Effector memory CD8-positive, alpha-beta T cell (primary cell): ENCODE measurements at places on chromosomes 7 and 10.
A peak's percentile ranks its signal among the peaks of the same experiment; 100 is the strongest.

DNA sequence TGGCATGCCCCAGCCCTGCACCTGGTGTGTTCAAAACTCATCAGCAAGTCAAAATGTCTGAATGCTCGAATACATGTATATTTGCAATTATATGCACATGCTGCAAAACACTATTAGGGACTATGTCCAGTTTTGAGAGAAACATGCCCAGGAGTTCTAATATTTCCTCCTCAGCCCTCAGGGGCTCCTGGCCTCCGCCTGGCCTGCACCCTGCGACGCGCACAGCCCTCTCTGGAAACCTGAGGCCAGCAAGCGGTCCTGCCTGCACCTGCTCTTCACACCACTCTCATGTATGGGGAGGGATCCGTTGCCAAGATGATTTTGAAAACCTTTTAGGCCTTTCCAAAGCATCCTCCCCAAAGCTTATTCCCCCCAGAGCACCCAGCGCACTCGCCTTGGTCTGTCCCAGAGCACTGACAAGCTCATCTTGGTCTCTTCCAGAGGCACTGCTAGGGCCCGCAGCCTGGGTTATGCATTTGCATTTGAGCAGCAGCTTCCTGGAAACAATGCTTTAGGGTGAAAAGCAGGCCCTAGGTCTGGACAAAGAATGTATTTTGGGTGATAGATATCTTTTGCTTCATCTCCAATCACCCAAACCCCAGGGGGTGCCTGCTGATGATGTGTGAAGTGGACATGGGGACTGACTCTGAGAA is 22.6 kb upstream of the CNPY1 start:
- DNase-seq, result no peak

DNA sequence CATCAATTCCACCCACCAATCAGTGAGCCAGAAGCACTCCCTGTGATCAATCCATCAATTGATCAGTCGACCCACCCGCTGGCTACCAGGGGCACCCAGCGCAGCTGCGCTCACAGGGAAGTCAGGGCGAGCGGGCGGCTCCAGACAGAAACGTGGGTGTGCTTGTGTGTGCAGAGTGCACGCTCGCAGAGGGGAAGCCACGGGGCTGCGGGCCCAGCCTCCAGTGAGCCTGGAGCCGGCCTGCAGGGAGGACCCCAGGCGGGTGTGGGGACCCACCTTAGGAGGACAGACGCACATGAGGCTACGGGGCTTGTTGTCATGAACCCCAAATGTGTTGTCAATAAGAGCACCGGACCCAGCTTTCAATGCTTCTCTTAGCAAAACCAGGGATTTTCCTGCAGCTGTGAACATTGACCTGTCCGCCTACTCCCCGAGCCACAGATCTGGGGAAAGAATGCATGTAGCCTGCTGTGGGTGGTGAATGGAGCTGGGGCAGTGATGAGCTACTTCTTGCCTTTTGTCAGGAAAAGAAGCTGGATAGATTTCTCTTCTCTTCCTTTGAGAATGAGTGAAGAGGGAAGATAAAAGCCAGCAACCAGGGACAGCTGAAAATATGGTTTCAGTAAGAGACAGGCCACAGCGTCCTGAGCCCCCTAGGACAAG is 497.8 kb downstream of the DNAJB6 start:
- DNase-seq, result no peak

DNA sequence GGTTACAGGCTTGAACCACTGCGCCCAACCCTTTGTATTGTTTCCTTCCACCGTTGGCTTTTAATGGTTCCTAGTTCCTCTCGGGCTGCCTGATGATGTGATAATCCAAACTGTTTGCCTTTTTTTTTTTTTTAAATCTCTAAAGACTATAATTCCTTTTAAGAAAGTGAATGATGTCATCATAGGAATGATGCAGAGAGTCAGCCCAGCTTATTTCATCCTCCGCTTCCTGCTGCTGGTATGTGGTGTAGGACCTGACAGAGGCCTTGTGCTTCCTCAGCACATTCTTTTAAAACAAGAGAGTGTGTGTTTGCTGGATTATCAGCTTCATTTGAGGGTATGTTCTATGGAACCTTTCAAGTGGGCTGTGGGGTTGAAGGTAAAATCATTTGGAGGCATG is 241.4 kb downstream of the LRMDA start:
- DNase-seq, result no peak

DNA sequence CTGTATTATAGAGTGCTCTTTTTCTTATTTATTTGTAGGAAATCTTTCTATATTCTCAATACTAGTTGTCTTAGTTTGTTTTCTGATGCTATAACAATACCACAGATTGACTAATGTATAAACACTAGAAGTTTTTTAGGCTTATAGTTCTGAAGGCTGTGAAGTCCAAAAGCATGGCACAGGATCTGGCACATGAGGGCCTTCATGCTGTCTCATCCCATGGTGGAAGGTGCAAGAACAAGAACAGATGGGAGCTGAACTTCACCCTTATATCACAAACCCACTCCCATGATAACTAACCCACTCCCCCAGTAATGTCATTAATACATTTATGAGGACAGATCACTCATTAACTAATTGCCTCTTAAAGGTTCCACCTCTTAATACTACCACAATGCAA is 109.7 kb downstream of the AVL9 start:
- DNase-seq, result no peak

DNA sequence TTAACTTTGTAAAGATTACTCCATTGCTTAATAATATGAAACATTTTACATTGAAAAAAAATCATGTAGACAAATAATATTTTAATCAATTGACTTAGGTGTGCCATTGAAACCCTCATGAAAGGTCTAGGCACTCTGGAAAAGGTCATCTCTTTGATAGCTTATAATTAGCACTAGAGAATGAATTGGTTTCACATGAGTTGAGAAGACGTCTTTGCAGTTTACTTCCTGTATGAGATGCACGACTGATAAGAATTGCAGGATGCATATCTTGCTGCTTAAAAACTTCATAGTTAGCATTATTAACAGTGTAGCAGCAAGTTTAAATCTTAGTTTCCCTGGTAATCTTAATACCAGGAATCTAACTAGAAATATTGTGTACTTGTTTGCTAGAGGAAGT is 614.2 kb upstream of the COBL start:
- DNase-seq, result no peak

DNA sequence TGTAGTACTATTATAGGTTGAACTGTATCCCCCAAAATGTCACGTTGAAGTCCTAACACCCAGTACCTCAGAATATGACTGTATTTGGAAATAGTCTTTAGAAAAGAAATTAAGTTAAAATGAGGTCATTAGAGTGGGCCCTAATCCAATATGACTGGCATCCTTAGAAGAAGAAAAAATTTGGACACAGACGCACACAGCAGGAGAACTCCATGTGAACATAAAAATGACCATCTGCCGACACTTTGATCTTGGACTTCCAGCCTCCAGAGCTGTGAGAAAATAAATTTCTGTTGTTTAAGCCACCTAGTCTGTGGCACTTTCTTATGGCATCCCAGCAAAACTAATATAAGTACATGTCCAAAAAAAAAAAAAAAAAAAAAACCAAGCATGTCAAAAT is 225.8 kb downstream of the PARD3 start:
- no peak for DNase-seq

- no peak for DNase-seq
Observed at GRCh38 chr7:40808378-40808942, 673.7 kb downstream of the SUGCT start.

DNA sequence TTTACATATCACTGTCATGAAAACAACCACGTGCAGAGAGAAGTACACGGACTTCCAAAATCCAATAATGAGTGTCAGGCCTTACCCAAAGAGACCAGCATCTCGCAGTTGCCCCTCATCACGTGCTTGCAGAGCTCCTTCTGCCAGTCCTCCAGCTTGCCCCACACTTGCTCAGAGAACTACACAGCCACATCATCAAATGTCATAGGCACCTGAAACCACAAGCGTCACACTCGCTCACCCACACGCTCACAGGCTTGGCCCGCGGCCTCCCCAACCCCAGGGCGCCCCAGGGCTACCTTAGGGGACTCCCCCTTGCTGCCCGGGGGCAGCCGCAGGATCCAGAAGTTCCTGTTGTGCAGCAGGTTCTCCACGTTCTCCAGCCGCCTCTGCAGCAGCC is 123.4 kb upstream of the ZNF746 start:
- peak; percentile 71 for DNase-seq

- DNase-seq, result no peak
Observed at GRCh38 chr7:99554939-99555338, 3.0 kb upstream of the FAM200A start.

DNA sequence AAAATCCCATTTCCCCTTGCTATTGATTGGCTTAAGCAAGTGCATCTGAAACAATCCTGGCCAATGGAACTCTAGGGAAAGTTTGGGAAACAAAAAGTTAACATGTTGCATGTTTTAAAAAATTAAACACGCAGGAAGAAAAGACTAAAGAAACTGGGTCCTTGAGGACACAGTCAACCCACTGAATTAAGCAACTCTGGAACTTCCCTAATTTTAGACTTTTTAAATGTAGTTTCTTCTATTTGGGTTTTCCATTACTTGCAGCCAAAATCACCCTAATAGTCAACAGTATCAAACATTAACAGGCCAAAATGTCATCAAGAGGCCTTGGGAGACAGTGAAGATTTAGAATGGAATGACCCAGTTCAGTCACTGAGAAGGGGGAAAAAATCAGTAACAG is 40.6 kb downstream of the OSBPL3 start:
- DNase-seq, result no peak

- no peak for DNase-seq
Observed at GRCh38 chr10:661597-662222, 27.8 kb downstream of the DIP2C start.

DNA sequence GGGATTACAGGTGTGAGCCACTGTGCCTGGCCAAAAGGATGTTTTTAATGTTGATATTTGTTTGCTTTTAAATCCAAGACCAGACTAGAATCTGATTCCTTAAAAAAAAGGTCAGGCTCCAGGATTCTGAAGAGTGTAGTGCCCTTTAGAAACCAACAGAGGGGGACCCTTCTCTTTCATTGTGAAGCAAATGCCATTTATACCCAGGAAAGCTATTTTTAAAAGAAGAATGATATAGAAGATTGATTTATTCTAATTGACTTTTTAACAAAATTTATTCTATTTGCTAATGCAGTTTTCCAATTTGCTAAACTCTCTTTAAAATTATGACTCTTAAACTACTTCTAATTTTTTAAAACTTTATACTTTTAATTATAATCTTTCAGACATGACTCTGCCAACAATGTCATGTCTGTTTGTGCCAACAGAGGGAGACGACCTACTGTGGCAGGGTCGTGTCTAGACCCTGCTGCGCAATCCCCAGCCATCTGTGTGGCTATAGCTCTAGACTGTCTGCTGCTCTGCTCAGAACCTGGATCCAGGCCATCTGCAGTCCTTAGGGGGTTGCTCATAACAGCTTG is 201.0 kb upstream of the IMMP2L start:
- DNase-seq, result no peak

- no peak for DNase-seq
Observed at GRCh38 chr7:83976302-83976701, 218.3 kb downstream of the SEMA3A start.

DNA sequence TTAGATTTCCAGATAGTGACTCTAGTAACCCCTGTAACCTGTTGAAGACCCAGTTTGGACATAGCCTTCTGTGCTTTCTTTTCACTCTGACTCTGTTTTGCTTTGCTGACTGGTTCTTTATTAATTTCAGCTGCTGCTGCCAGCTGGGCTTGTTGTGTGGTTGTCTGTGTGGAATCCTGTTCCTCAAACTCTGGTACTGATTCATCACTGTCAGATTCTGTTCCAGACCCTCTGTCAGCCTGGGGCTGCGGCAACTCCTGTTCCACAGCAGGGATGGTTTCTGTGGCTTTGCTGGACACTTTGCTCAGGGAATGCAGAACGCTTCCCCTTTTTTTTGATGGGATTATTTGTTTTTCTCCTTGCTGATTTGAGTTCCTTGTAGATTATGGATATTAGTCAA is 104.9 kb downstream of the SEC23IP start:
- DNase-seq, result no peak

DNA sequence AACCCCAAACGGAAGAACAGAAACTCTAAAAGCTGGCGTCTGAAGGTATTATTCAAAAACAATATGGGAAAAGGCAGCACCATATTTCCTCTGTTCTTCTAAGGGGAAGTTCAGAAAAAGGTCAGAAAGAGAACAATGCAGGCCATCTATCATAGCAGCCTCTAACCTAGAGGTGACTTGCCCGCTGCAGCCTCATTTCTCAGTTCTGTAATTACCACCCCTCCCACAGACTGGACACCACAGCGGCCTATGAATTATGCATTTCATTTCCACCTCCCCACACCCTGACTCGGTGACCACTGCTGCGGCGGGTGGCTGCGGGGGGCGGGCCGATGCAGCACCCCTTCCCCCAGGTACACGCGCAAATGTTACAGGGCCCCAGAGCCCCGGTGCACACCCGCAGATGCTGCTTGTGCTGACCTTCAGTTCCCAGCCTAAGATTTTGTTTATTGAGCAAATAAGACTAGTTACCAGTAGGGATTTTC is 125.5 kb downstream of the CLEC2L start:
- no peak for DNase-seq

DNA sequence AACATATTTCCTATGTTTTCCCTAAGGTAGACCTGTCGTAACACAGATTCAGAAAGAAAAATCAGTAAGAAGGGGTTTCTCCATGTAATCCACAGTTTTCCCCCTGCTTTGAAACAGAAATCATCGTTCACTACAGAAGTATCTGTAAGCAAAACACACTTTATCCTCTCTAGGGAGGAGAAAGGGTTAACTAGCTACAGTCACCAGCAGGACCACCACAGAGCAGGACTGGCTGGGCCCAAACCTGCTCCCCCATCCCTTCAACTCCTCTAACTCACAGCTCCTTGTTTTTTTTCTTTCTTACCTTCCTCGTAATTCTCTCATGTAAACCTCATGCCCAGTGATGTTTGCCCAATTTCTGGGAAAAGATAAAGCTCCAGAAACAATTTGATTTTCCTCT is 167.7 kb downstream of the RAPGEF5 start:
- no peak for DNase-seq

DNA sequence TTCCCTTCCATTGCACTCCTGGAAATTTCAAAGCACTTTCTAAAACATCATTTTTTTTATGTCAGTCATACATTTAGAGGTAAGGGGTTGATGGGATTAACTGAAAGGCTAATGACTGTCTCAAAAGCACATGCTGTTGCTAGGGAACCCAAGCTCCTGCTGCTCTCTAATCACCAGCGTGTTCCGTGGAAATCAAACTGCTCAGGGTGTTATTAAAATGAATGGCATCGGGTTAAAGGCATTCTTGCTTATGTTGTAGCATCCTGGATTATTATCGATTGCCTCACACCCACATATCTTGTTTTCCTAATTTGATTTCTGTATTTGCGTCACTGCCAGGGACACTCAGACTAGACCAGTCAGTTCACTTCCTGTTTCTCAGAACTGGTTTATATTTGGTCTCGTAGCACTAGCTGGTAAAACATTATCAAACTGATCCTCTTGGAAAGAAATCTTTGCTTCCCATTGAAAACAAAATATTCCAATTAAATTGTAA is 216.5 kb upstream of the MKLN1 start:
- no peak for DNase-seq
